Central memory CD4-positive, alpha-beta T cell (primary cell): ENCODE measurements at places on chromosomes 1 and 21.

- no peak for DNase-seq
These were observed 3.1 kb downstream of the PRDM2 start for GRCh38 chr1:13703128-13703513.

DNA sequence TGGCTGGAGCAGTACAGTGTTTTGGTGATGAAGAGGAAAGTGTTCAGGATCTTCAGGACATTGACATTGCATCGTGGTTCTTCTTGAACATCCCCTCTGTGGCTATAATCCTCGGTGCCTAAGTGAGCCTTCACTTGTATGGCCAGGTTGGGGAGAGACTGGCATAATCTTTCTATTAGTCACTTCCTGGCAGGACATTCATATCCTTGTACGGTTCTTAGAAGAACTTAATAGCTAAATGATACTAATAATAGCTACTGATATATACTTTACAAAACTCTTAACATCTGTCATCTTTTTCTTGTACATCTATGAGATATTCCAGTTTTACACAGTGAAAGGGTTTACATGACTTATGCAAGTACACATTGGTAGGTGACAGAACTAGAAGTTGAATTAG is 35.8 kb downstream of the CELF3 start:
- DNase-seq = no peak

DNA sequence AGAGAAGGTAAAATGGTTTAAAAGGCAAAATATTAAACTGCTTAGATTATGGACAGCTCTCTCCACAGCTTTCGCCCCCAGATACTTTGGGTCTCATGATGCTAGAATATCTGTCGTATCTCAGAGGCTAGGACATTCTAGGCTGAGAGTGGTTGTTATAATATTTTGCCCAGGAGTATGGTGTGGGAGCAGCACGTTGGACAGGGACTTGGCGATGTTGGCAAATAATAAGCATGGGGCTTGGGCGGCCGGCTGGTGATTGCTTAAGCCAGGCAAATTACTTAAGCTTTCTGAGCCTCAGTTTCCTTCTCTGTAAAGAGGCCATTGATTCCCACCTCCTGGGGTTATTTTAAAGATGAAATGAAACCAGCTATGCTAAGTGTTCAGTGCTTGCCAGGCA is 133.2 kb downstream of the ROR1 start:
- DNase-seq = no peak

GRCh38 chr1:118204105-118204504 is 19.1 kb upstream of the SPAG17 start:
- no peak for DNase-seq

DNA sequence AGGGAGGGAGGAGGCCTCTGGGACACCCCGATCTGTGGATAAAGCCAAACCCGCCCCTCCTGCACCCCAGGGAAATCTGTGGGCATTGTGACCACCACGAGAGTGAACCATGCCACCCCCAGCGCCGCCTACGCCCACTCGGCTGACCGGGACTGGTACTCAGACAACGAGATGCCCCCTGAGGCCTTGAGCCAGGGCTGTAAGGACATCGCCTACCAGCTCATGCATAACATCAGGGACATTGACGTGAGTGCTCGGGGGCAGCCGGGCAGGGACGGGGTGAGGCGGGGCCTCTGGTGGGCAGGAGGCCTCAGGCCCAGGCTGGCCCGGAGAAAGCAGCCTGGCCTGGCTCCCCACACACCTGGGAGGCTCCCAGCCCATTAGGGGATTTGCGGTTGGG is 54.7 kb downstream of the ALPL start:
- DNase-seq = no peak

GRCh38 chr21:42118901-42119300 is 47.8 kb downstream of the UMODL1 start:
- no peak for DNase-seq
